ENCODE measurements at places on chromosomes 11 and 22.

DNA sequence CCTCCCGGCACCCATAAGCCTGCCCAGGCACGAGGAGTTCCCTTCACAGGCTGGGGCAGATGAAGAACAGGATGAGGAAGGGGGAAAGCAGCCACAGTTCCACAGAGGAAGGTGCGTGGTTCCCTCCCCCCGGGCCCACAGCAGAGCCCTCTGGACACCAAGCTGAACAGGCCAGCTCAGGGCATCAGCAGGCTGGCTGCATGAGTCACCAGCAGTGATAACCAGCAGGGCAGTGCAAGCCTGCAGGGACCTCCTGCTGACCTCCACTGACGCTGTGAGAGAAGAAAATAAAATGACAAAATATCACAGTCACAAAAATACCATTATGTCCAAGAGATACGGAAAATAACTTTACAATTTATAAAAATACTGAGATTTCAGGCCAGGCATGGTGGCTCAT lies 11.5 kb downstream of the RTL6 start:
- peak; percentile 61 for DNase-seq

DNA sequence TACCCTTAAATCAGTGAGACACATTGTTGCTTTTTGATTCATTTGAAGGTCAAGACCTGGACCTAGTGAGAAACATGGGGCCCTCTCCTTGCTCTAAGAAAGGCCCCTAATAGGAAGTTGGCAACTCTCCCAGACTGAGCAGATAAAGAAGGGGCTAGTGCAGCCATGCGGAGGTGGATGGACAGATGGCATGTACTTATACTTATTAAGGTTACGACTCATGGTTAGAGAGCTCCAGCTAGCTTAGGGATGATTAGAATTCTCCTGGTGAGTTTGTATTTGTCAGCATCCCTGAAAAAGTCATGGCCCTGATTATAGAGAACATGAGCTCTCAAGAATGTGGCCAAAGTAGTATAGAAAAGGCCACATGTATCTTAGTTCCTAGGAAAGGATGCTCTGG lies 112.1 kb upstream of the BDNF start:
- no peak for DNase-seq

DNA sequence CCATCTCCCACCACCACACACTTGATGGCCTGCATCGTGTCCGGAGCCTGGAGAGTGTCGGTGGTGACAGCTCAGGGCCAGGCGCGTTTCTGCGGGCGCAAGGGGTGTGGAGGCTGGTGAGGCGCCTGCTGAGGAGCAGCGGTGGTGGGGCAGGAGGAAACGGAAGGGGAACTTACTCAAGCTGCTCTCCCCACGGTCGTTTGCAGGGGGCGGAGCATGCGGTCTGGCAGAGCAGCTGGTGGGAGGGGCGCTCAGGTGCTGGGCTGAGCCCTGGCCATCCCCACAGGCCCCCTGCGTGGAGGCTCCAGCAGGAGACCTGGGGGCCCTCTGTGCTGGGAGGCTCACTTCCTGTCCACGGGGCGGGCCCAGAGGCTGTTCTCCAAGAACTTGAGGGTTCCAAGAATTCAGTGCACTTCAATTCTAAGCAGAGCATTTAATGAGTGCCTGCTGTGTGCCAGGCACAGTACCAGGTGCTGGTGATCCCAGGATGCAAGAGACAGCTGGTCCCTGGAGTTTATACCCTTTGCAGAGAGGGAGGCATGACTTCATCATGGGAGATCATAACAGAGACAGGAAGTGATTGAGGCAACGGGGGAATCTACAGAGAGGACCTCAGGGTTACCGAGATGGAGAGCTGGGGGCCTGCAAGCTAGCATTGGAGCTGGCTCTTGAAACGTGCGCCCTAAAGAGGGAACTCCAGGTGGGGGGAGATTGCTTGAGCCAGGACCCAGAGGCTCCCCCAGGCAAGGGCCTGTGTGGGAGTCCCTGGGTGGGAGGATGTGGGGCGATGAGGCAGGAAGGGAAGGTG lies at the start of gene RAC2:
TSS of gene RAC2 (minus strand) at position 156 of the 808 bp plus-strand sequence. CDS start at position 35, 121 bp downstream.
- peak; percentile 38 for DNase-seq

GRCh38 chr11:26062660-26063059 lies 269.3 kb upstream of the ANO3 start:
- no peak for DNase-seq

DNA sequence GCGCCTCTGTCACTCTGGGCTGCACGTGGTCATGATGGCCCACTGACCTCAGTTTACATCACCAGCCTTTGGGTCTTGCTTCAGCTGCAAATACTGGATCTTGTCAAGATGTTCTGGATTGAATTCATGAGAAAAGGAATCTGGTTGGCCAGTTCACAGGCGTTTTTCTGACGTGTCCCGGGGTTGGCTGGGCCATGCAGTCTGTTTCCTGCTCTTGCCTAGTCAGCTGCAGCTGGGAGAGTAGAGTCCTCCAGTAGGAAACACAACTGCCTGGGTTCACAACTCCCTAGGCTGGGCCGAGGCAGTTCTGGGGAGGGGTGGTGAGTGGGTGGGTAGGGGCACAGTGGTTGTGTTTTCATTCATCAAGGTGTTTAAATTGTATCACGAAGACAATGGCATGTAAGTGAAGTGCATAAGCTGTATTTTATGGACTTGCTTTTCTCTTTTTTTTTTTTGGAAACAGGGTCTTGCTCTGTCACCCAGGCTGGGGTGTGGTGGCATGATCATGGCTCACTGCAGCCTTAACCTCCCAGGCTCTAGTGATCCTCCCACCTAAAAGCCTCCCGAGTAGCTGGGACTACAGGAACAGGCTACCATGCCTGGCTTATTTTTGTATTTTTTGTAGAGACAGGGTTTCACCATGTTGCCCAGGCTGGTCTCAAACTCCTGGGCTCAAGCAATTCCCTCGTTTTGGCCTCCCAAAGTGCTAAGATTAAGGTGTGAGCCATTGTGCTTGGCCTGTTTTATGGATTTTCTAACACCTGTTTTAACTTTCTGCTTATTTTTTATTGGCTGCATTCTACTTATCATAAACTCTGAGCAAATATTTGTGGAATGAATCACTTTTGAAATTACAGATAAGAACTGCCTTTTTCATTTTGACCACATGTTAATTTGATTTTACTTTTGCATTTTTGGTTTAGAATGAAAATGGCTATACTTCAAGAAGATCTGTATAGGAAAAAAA lies 54.0 kb upstream of the PITPNB start:
- no peak for DNase-seq

DNA sequence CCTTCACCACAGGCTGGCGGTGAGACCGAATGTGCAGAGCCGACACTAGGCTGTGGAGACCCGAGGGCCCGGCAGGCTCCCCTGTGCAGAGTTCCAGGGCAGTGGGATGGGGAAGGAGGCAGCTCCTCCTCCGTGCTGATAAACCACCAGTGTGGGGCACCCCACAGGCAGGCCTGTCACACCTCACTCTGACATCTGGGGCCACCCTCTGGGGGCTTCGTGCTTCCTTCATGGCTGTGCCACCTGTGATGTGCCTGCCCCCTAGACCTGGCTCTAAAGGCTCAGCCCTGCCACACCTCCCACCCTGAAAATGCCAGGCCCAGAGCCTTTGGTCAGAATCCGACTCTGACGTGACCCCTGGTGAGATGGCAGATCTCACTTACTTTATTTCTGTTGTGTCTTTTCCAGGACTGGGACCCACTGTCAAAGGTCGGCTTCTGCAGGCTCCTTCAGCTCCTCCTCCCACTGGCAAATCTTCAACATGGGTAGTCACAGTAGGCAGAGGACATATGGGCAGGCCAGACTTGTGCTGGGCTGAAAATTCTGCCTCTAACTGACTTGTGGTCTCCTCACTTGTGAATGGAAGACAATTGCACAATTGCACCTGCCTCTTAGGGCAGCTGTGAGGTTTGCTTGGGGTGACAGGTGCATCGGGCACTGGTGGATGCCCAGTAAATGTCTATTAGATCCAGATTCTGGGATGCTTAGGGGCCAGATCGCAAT lies 46.2 kb upstream of the TSKU start:
- no peak for DNase-seq

GRCh38 chr11:104254347-104254746 lies 90.4 kb upstream of the PDGFD start:
- DNase-seq = peak; percentile 5

GRCh38 chr11:70744396-70745185 lies 346.3 kb downstream of the CTTN start:
- no peak for DNase-seq

GRCh38 chr11:43626798-43627197 lies 53.7 kb upstream of the HSD17B12 start:
- DNase-seq = no peak

DNA sequence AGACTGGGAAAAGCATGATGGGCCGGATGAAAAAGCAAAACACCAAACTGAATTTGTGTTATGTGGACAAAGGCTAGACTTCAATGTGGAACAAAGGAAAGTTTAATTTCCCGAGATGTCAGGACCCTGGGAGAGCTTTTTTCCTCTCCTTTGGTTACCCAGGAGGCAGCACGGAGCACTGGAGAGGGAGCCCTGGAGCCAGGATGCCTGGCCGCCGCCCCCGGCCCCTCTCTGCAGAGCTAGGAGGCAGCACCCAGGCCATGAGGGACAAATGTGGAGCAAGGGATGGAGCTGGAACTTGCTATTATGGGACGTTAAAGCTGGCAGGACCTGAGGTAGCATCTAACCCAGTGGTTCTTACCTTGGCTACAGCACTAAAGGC lies 108.9 kb downstream of the MORC2 start:
- DNase-seq = no peak

DNA sequence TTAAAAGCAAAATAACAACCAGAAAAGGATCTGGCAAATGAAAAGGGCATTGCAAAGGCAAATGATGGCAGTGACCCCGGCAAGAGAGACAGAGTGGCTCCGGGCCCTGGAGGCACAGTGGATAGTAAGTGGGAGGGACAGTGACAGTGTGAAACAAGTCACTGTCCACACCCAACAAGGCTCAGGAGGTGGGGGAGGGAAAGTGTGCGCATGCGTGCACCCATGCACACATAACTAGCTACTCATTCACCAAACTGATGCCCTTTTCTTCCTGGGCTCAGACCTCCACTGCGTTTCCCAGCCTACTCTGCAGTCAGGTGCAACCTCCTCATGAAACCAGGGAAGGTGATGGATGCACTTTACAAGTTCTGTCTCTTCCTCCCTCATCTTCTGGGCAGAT lies 108.4 kb downstream of the SHANK2 start:
- no peak for DNase-seq

DNA sequence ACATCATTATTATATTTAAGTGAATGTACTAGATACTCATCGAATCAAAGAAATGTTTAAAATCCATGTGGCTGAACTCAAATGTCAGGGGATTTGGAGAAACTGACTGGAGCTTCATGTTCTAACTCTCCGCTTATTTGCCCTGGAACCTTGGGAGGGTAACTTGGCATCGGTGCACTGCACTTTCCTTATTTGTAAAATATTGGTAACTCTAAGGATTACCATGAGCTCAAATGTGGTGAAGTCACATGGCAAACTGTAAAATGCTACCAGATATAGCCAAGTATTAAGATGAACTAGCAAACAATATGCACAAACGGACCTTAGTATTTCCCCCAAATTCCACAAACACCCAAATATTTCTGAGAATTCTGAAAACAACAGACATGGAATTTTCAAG lies 75.6 kb downstream of the ETS1 start:
- DNase-seq = no peak
